ENCODE measurements at places on chromosomes 3 and 15. TPM values are rescaled to one million over a fixed set of nuclear protein-coding genes. Genes with fewer than 3 reads are reported as not detected.

Gene FEZF2
- total RNA-seq: not detected

Gene ZBTB38
- 78.5 TPM for total RNA-seq

Gene BAHD1
- total RNA-seq: 14.0 TPM

Gene EXD1
- not detected for total RNA-seq

Gene SCAMP5
- 14.1 TPM for total RNA-seq

Gene RFT1
- 14.8 TPM for total RNA-seq

Gene DET1
- total RNA-seq: 16.3 TPM

Gene CKMT1A
- 0.47 TPM for total RNA-seq

Gene MST1R
- 2.0 TPM for total RNA-seq

Gene LRTM1
- 16.1 TPM for total RNA-seq

Gene LRRC57
- total RNA-seq: 21.0 TPM

Gene GP5
- 1.6 TPM for total RNA-seq

Gene C3orf85
- 3.6 TPM for total RNA-seq

Gene ADAMTS7
- 37.3 TPM for total RNA-seq

Gene FHIT
- 19.4 TPM for total RNA-seq

Gene GOLGA6D
- not detected for total RNA-seq

Gene IL17RD
- total RNA-seq: 45.2 TPM

Gene SRP14
- total RNA-seq: 128 TPM

Gene COL6A6
- total RNA-seq: 10.6 TPM

Gene HYKK
- 8.8 TPM for total RNA-seq

Gene CHRNA7
- total RNA-seq: 5.0 TPM

Gene SLC24A5
- total RNA-seq: 0.18 TPM

Gene LRRIQ4
- 0.35 TPM for total RNA-seq

Gene EOMES
- 0.41 TPM for total RNA-seq

Gene GPR149
- not detected for total RNA-seq

Gene CEP152
- total RNA-seq: 11.3 TPM

Gene ARF4
- 128 TPM for total RNA-seq

Gene SNTN
- total RNA-seq: 0.12 TPM

Gene ADGRG7
- not detected for total RNA-seq

Gene GOLGA6L7
- not detected for total RNA-seq

Gene INKA1
- total RNA-seq: 9.1 TPM

Gene GOLGA8G
- total RNA-seq: not detected

Gene C3orf20
- 0.18 TPM for total RNA-seq

Gene PLIN1
- total RNA-seq: 11.3 TPM

Gene RYR3
- total RNA-seq: 10.8 TPM

Gene ABHD17C
- 21.8 TPM for total RNA-seq

Gene PLXND1
- 213 TPM for total RNA-seq

Gene FOXL2
- not detected for total RNA-seq

Gene PP2D1
- total RNA-seq: not detected

Gene MEX3B
- total RNA-seq: 16.7 TPM

Gene CASR
- total RNA-seq: 24.4 TPM

Gene ASB14
- 0.12 TPM for total RNA-seq

Gene PROS1
- 27.5 TPM for total RNA-seq

Gene SH2D7
- total RNA-seq: not detected

Gene TP63
- total RNA-seq: 2.9 TPM

Gene CCDC54
- total RNA-seq: not detected

Gene C2CD4B
- total RNA-seq: 15.8 TPM

Gene LINGO1
- total RNA-seq: 8.5 TPM

Gene STRC
- total RNA-seq: 0.82 TPM

Gene ABHD6
- total RNA-seq: 10.0 TPM

Gene RTP3
- total RNA-seq: not detected

Gene ANKDD1A
- total RNA-seq: 6.9 TPM
